ENCODE measurements at places on chromosomes 6 and 20. TPM values are rescaled to one million over a fixed set of nuclear protein-coding genes. Genes with fewer than 3 reads are reported as not detected.

STMND1 gene
- not detected for total RNA-seq

PTPRK gene
- 4.2 TPM for total RNA-seq

PMEPA1 gene
- total RNA-seq: 1.1 TPM

WFDC12 gene
- total RNA-seq: not detected

SCUBE3 gene
- not detected for total RNA-seq

ADGRF4 gene
- not detected for total RNA-seq

PGBD1 gene
- total RNA-seq: 3.8 TPM

RGS17 gene
- not detected for total RNA-seq

DNA sequence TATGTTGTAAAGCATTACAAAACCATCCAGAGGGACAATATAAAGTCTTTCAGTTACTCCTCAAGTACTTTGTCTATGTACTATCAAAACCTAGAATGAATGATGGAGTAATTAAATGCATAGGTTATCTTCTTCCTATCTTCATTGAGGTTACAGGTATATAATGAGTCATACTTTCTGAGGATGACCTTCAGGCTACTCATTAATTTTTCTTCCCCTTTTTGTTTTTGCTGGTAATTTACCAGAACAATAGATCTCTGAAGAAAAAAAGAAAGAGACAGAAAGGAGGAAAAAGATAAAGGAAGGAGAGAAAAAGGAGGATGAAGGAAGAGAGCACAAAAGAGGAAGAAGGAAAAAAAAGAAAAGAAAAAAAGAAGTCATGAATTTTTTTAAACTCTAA lies 398.4 kb downstream of the TBC1D32 start:
- no peak overlapping the region for H3K27ac ChIP-seq
- H3K27me3 ChIP-seq: no peaks in the 10 kb centered on the region
- no peak overlapping the region for H3K4me3 ChIP-seq
- H3K36me3 ChIP-seq: no peaks in the 10 kb centered on the region

GRCh38 chr6:148343047-148343782 lies 577 bp downstream of the SASH1 start:
- peak overlapping the region; percentile 13 for H3K4me3 ChIP-seq
- peaks cover 12% of the 10 kb centered on the region for H3K4me1 ChIP-seq
- peaks cover 41% of the 10 kb centered on the region for H3K27me3 ChIP-seq
- H3K27ac ChIP-seq: no peak overlapping the region
- no peaks in the 10 kb centered on the region for H3K36me3 ChIP-seq

GRCh38 chr20:63241272-63241671 lies 5.6 kb downstream of the BIRC7 start:
- no peaks in the 10 kb centered on the region for H3K36me3 ChIP-seq
- no peak overlapping the region for H3K27ac ChIP-seq
- H3K4me3 ChIP-seq: no peak overlapping the region
- no peaks in the 10 kb centered on the region for H3K4me1 ChIP-seq

- peaks cover 8% of the 10 kb centered on the region for H3K4me1 ChIP-seq
- no peak overlapping the region for H3K4me3 ChIP-seq
- no peaks in the 10 kb centered on the region for H3K36me3 ChIP-seq
- DNase-seq: no peak
- no peak overlapping the region for H3K27ac ChIP-seq
Observed at GRCh38 chr6:140043357-140043756, 668.9 kb upstream of the CITED2 start.

DNA sequence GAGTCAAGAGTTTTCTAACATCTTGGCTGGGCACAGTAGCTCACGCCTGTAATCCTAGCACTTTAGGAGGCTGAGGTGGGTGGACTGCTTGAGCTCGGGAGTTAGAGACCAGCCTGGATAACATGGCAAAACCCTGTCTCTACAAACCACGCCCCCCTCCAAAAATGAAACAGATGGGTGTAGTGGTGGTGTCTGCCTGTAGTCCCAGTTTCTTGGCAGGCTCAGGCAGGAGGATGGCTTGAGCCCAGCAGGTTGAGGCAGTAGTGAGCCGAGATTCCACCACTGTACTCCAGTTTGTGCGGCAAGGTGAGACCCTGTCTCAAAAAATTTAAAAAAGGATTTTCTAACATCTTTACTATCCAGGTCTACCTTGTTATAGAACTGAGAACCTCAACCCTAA lies 22.0 kb downstream of the FAM8A1 start:
- no peaks in the 10 kb centered on the region for H3K27me3 ChIP-seq
- H3K4me3 ChIP-seq: no peak overlapping the region
- no peak overlapping the region for H3K27ac ChIP-seq
- no peak for DNase-seq

- H3K27ac ChIP-seq: no peak overlapping the region
- H3K27me3 ChIP-seq: peaks cover 17% of the 10 kb centered on the region
- no peak overlapping the region for H3K4me3 ChIP-seq
- DNase-seq: no peak
- no peaks in the 10 kb centered on the region for H3K36me3 ChIP-seq
Observed at GRCh38 chr6:29815118-29815750, 12.4 kb upstream of the HLA-G start.

DNA sequence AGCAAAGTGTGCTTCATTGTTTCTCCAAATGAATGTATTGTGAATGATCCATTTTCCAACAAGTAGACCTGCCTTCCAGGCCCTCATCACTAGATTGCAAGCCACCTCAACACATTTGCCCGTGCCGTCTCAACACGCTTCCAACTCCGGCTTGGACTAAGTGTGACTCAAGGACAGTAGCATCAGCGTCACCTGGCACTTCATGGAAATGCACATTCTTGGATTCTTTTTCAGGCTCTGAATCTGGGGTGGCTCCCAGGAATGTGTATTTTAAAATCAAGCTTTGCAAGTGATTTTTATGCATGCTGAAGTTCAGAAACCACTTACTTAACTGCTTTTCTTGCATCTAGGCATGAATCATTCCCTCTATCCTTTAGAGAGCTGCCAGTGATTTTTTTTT lies 129.6 kb upstream of the EEF1E1 start:
- peaks cover 6% of the 10 kb centered on the region for H3K27me3 ChIP-seq
- no peak for DNase-seq
- H3K27ac ChIP-seq: no peak overlapping the region
- H3K36me3 ChIP-seq: no peaks in the 10 kb centered on the region

DNA sequence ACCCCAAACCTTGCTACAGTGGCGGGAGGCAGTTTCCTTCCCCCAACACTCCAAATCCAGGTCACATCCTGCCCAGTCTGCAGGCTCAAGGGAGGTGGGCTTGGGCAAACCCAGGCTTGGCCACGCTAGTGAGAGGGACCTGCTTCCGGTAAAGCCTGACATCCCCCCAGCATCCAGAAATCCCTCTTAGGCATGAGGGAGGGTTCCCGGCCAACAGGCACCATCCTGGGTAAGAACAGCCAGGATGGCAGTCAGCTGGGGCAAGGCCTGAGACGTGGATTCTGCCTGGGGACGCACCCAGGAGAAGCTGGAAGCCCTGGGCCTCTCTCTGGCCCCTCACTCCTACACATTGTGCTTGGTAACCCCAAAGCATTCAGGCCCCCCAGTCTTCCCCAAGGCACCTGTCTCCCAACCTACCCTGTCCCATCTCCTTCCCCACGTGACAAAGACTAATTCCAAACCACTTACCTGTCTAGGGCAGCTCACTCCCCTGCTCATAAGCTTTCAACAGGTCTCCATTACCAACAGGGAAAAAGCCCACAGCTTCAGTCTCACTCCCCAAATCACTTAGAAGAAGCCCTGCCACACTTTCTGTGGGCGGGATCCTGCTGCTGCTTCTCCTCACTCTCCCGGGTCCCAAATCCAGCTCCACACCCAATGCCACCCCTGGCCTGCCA lies 2.1 kb downstream of the C20orf144 start:
- DNase-seq: no peak
- H3K27ac ChIP-seq: peak overlapping the region; percentile 87
- peak overlapping the region; percentile 85 for H3K4me3 ChIP-seq
- no peaks in the 10 kb centered on the region for H3K27me3 ChIP-seq

DNA sequence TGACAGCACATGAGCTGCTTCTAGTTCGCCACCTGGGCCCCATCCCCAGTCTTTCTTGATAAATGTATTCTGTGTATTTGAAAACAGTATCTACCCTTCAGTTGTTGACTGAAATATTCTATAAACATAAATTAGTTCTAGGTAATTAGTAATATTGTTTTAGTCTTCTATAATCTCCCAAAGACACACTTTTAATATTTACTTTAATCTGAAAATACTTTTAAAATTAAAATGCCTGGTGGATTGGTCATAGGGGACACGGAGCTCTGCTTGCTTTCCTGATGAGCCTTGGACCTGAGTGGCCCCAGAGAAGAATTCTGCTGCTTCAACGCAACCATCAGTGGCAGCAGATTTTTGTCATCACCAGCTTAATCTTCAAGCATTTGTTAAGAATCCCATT lies 234.5 kb downstream of the THBS2 start:
- no peak for DNase-seq
- no peaks in the 10 kb centered on the region for H3K27me3 ChIP-seq
- no peak overlapping the region for H3K27ac ChIP-seq
- H3K4me3 ChIP-seq: no peak overlapping the region

- H3K27ac ChIP-seq: no peak overlapping the region
- H3K4me3 ChIP-seq: no peak overlapping the region
- H3K4me1 ChIP-seq: no peaks in the 10 kb centered on the region
- H3K27me3 ChIP-seq: no peaks in the 10 kb centered on the region
- no peaks in the 10 kb centered on the region for H3K36me3 ChIP-seq
Observed at GRCh38 chr6:69391106-69391505, 405.7 kb downstream of the LMBRD1 start.

DNA sequence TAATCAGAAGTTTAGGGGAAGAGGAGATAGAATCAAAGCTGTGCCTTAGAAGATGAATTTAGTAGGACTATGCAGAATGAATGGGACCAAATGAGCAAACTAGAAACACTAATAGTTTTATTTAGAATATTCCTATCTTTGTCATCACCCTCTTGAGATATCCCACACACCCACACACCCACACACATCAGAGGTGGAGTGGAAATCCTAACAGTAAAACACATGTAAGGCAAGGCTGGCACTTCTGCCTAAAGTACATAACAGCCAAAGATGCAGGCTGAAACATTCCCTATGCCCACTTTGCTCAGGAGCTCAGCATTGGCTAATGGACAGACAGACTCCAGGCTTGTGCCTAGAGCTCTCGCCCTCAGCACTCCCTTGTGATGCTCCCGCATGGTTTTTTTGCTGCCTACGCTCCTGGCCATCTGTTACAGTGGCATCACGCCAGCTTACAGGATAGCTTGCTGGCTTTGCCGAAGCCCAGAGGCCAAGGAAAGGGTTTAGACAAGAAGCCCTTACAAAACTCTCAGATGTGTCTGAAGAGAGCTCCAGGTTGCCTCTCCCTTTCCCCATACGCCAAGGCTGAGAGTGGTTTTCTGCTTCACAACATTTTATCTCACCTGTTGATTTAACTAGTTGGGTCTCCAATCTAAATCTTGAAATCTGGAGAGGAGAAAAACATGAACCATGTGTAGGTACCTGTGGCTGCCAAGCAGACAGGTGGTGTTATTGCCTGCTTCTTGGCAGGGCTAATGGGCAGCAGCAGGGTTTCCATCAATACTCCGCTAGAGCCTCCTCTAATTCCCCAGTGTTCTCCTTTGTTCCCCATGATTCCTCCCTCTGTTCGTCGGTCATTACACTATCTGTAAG lies 282.6 kb upstream of the ID4 start:
- no peak overlapping the region for H3K27ac ChIP-seq
- no peak for DNase-seq
- no peaks in the 10 kb centered on the region for H3K27me3 ChIP-seq
- H3K4me3 ChIP-seq: no peak overlapping the region
- no peaks in the 10 kb centered on the region for H3K4me1 ChIP-seq

- H3K4me3 ChIP-seq: no peak overlapping the region
- H3K27ac ChIP-seq: no peak overlapping the region
- DNase-seq: no peak
- H3K4me1 ChIP-seq: no peaks in the 10 kb centered on the region
Observed at GRCh38 chr6:2274981-2275891, 29.8 kb upstream of the GMDS start.
